ENCODE measurements at places on chromosomes 5 and 9.

DNA sequence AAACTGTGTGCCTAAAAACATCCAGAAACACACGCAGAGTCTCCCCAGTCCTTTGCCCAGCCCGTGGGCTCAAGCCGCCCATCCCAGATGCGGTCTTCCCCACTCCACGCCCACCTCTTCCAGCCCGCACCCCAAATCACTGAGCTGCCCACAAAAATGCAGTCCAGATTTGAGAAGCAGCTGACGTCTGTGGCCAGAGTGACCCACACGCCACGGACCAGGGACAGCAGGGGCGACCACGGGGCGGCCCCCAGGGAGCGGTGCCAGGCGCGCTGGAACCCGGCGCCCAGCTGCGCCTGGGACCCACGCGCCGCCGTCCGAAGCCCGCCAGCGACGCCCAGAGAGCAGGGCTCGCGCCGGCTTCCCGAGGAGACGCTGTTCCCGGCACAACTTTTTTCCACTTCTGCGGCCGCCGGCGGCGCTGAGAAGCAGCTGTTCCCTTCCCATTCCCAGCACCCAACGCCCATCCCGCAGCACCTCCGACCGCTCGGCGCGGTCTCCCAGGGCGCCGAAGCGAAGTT, 674 bp downstream of the LHFPL2 start:
- DNase-seq: peak; percentile 8

DNA sequence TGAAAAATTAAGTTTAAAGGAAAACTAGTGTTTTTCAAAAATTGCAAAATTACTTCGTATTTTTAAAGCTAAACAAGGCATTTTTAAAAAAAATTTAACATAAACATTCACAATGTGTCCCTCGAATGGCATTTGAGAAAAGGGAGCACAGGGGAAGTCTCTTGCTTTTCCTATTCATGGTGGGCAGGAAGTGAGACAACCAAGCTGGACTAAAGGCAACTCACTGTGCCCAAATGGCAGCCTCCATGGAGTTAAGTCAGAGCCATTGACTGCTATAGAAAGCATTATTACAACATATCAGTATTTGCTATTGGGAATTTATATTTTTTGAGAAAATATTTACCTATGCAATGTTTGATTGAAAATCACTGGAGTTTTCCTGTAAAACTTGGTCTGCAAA, 8.3 kb downstream of the HNRNPH1 start:
- DNase-seq: no peak

- no peak for DNase-seq
Measured at GRCh38 chr5:74056789-74057164, 430.8 kb downstream of the ARHGEF28 start.

DNA sequence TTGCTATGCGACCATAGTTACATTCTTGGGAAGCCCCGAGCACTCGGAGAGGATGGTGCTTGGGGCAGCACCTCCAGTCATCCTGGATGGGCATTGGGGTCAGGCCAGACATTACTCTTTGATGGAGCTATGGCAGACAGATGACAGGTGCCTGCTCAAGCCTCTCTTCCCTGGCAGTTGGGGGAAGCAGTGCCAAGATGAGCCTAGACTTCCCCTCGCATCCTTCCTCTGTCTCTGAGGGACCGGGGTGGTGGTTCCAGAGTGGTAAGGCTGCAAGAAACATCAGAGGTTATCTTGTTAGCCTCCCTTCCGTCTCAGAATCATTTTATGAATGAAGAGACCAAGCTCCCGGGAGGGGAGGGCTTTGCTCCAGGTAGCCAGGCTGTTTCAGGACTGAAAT, 2.8 kb upstream of the HMCN2 start:
- no peak for DNase-seq

DNA sequence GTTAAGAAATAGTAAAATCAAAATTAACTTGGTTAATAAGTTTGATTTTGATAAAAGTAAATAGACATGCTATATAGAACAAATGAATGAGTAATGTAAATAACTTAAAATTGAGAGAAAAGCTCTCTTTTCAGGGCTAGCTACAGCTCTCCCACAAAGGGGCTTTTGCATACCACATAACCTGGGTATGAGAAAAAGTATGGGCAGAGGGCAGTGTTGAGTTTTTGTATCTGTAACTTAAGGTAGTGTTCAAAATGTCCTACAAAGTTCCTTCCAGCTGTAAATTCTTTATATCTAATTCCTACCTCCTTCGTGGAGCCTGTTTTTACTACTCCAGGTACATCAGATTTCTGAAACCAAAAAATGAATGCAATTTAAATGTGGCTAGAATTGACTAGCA, 18.9 kb upstream of the TTC33 start:
- DNase-seq: no peak

- no peak for DNase-seq
Measured at GRCh38 chr9:10238087-10238486, 374.7 kb downstream of the PTPRD start.

GRCh38 chr5:96051401-96051830, 89.8 kb upstream of the ELL2 start:
- DNase-seq: no peak

DNA sequence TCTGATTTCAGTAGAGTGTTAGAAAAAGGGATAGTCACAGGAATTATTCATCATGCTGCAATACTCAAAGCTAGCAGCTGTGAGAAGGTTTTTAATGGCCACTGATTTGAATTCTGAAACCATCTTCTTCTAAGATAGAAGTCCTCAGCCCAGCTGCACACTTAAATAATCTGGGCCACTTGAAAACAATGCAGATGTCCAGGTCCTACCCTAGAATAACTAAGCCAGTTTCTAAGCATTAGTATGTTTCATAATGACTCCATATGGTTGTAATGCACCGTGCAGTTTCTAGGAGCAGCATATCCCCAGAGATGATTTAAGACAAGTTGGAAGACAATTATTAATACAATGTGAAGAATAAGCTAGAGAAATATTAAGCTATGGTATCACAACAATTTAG, 159.9 kb upstream of the FBXL17 start:
- DNase-seq: no peak

GRCh38 chr5:32714836-32715235, 3.7 kb downstream of the NPR3 start:
- no peak for DNase-seq

DNA sequence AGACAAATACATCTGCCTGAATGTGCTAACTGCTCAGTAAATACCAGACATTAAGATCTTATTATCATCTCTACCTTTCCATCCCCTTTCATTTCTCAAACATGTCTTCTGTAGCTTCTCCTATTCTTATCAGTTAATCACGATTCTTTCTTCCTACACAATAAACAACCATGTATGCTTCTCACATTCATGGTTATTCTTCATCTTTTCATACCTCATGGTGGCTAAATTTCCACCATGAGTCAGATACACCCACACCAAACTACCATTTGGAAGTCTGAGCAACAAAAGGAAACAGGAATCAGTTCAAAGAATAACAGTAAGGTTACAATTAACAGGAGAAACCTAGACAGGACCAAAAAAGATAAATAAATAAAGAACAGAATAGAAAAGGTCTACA, 7.7 kb downstream of the ZNF622 start:
- DNase-seq: no peak

GRCh38 chr5:34770486-34770885, 68.5 kb upstream of the TTC23L start:
- no peak for DNase-seq

DNA sequence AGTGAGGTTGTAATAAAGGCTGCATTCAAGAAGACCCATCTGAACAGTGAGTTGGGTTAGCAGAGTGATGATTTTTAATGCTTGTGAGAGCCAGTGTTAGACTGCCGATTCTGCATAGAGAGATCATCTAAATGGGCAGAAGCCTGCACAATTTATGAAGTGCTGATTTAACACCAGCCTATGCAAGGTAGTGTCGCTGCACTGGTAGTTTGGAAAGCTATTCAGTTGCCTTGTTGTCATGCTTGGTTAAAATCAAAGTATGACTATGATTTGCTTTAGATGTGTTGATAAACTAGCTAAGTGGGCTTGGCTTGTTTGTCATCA, 379 bp upstream of the LRRTM2 start:
- DNase-seq: no peak

DNA sequence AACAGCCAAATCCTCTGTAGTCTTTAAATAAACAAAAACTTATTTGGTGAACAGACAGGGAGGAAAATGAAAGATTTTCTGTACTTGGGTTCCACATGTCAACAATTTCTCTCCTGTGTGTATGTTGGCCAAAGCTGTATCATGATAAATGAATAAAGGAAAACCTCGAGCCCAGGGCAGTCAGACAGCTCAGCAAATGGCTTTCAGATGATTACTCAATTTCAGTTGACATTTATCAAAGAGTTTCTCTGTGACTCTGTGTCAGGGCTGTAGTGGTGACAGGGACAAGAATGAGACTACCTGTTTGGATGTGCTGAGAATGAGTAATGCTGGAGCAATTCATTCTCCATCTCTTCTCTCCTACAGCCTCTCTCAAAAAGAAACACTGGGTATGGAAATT, 45.7 kb upstream of the PTGS1 start:
- DNase-seq: no peak

- DNase-seq: no peak
Measured at GRCh38 chr5:135950611-135951010, 4.2 kb downstream of the LECT2 start.

DNA sequence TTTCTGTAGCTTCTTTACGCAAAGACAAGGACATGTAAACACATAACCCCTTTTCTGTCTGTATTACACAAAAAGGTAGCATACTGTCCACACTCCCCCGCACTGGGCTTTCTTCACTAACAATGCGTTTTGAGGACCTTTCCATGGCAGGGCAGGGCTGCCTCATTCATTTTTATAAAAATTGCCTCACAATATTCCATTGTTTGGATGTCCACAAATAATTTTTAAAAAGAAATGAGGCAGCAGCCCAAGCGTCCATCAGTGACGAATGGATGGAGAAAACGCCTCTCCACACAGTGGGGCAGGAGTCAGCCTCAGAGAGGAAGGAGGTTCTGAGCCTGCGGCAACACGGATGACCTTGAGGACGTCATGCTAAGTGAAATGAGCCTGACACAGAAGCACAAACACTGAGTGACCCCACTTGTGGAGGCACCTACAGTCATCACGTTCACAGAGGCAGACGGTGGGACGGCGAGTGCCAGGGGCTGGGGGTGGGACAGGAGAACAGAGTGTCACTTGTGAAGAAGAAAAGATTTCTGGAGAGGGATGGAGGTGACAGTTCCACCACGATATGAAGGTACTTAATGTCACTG, 67.8 kb downstream of the RASGEF1C start:
- no peak for DNase-seq

DNA sequence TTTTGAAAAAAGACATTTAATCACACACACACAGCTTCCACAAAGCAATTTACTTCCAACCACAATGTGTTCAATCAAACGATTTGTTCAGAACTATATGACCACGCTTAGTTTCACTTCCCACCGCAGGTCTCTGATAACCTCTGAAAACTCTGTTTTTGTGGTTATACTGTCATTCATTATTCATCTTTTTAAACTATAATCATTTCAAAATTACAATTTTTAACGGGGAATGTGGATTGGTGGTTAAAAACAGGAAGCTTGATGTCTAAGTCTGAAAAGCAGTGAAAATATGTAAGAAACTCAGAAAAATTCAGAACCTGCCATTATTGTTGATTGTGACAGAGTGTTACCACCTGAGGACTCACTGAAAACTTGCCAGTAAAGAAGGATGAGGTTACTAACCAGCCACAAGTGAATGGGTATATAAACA, 12.7 kb upstream of the TMEM174 start:
- DNase-seq: peak; percentile 63

- peak; percentile 85 for DNase-seq
Measured at GRCh38 chr9:129496473-129497004, 124.4 kb downstream of the C9orf50 start.

Measured in activated naive CD8-positive, alpha-beta T cell treated with anti-CD3 and anti-CD28 coated beads for 36 hours (primary cell).